Suprapubic skin (tissue), 4 donors: ENCODE measurements at places on chromosomes 16 and 17. TPM values are rescaled to one million over a fixed set of nuclear protein-coding genes. Genes with fewer than 3 reads are reported as not detected.

Gene PLXDC1
- 14.1 TPM for total RNA-seq

Gene CHTF8
- 128 TPM for total RNA-seq

Gene LGALS9B
- total RNA-seq: not detected

Gene CEMP1
- not detected for total RNA-seq

Gene SLC5A10
- 1.2 TPM for total RNA-seq

Gene SEPTIN1
- total RNA-seq: 1.3 TPM

Gene TNS4
- 1,171 TPM for total RNA-seq

Gene CIITA
- total RNA-seq: 35.2 TPM

Gene SNRNP25
- 21.7 TPM for total RNA-seq

Gene KRT25
- total RNA-seq: 145 TPM

DNA sequence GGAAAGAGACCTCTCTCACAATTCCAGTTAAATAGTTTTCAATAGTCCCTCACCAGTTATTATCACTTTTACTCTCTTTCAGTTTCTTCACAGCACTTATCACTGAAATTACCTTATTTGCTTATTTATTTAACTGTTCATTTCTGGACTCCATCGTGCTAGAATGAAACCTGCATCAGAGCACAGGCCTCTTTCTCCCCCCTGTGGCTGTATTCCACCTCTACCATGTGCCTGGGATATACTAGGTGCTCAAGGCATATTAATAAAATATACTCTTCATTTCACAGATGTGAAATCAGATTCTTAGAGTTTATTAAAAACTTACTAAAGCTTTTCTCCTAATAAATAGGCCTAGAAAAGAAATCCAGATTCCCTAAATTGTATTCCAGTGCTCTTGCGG, 308.9 kb upstream of the MON1B start:
- H3K4me3 ChIP-seq: no peak overlapping the region
- no peaks in the 10 kb centered on the region for H3K4me1 ChIP-seq
- no peak for DNase-seq
- H3K36me3 ChIP-seq: no peaks in the 10 kb centered on the region
- H3K27me3 ChIP-seq: no peaks in the 10 kb centered on the region

DNA sequence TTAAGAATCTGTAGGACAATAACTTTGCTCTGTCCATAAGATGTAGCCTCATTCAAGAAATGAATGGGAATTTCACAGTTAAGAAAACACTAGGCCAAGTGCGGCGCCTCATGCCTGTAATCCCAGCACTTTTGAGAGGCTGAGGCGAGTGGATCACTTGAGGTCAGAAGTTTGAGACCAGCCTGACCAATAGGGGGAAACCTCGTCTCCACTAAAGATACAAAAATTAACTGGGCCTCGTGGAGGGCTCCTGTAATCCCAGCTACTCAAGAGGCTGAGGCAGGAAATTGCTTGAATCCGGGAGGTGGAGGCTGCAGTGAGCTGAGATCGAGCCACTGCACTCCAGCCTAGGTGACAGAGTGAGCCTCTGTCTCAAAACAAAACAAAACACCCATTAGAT, 19.9 kb upstream of the RSL1D1 start:
- DNase-seq: no peak
- peaks cover 57% of the 10 kb centered on the region for H3K36me3 ChIP-seq
- H3K4me1 ChIP-seq: no peaks in the 10 kb centered on the region
- H3K27ac ChIP-seq: no peak overlapping the region
- H3K4me3 ChIP-seq: no peak overlapping the region

GRCh38 chr16:27378871-27379481, 23.0 kb upstream of the IL21R start:
- H3K4me3 ChIP-seq: no peak overlapping the region
- no peak overlapping the region for H3K27ac ChIP-seq
- peaks cover 5% of the 10 kb centered on the region for H3K4me1 ChIP-seq
- no peaks in the 10 kb centered on the region for H3K36me3 ChIP-seq
- H3K27me3 ChIP-seq: no peaks in the 10 kb centered on the region

GRCh38 chr17:62714016-62714777, 86.7 kb downstream of the MRC2 start:
- no peak overlapping the region for H3K4me3 ChIP-seq
- no peaks in the 10 kb centered on the region for H3K4me1 ChIP-seq
- H3K27me3 ChIP-seq: no peaks in the 10 kb centered on the region
- no peak for DNase-seq

- no peaks in the 10 kb centered on the region for H3K36me3 ChIP-seq
- H3K27ac ChIP-seq: peak overlapping the region; percentile 63
- H3K27me3 ChIP-seq: no peaks in the 10 kb centered on the region
- peak overlapping the region; percentile 9 for H3K4me3 ChIP-seq
- peak; percentile 55 for DNase-seq
- peaks cover 37% of the 10 kb centered on the region for H3K4me1 ChIP-seq
Measured at GRCh38 chr17:17445296-17445924, 31.4 kb upstream of the MED9 start.

GRCh38 chr17:15412606-15413005, 54.8 kb downstream of the CDRT4 start:
- peak overlapping the region; percentile 80 for H3K27ac ChIP-seq
- H3K4me1 ChIP-seq: peaks cover 46% of the 10 kb centered on the region
- H3K36me3 ChIP-seq: no peaks in the 10 kb centered on the region
- H3K4me3 ChIP-seq: no peak overlapping the region

DNA sequence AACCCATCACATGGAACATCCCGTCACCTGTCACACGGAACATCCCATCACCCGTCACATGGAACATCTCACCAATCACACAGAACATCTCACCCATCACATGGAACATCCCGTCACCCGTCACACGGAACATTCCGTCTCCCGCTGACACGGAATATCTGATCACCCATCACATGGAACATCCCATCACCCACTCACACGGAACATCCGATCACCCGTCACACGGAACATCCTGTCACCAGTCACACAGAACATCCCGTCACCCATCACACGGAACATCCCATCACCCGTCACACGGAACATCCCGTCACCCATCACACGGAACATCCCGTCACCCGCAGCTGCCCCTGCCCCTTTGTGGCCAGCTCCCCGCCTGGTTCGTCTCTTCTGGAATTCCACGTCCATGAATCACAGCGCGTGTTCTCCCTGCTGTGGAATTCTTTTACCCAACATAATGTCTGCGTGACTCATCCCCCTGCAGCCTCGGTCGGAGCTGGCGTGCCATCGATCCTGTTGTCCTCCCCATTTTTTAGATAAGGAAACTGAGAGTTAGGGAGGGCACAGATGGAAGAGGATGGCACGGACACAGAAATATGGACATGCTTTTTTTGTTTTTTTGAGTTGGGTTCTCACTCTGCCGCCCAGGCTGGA, 5.6 kb downstream of the CPNE7 start:
- no peaks in the 10 kb centered on the region for H3K36me3 ChIP-seq
- H3K27me3 ChIP-seq: peaks cover 10% of the 10 kb centered on the region
- peaks cover 16% of the 10 kb centered on the region for H3K4me1 ChIP-seq
- H3K4me3 ChIP-seq: no peak overlapping the region
- no peak overlapping the region for H3K27ac ChIP-seq

DNA sequence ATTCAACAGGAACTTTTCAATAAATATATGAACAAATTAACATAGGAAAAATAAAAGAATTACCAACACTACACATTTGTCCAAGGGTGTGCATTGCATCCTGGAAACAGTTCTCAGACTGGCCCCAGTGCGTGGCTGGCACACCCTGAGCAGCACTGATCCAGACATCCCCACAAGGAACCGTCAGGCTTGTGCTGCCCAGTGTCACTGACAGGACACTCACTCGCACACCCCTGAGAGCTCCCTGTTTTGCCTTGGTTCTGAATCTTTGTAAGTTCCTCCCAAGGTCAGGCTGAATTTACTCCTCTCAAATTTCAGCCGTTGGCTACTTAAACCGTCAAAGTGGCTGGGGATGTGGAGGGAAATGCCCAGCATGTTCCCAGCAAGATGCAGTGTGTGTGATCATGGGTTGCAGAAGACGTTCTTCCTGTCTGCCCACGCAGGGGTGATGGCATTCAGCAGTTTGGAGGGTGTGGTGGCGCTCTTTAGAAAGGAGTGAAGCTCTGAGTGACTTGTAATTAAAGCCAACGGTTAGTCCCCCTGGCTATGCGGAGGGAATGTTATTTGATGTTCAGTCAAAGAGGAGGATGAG, 1.7 kb downstream of the MT2A start:
- peak overlapping the region; percentile 73 for H3K4me3 ChIP-seq
- H3K27me3 ChIP-seq: no peaks in the 10 kb centered on the region
- H3K27ac ChIP-seq: peak overlapping the region; percentile 96

DNA sequence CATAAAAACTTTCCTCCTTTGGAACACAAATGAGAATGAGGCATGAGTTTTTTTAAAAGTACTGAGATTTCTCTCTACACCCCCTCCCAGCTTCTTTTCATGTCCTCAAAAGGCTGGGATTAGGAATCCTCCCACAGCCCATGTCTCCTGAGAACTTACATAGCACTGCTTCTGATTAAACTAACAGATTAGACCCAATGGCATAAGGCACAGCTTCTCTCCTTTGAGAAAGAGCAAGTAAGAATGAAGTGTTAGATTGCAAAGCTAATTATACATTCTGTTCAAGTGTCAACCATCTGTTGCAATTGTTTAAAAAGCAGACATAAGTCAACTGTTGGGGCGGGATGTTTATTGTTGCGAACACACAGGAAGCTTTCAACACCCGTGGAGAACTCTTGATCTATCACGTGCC, 715.1 kb downstream of the CDH11 start:
- peaks cover 4% of the 10 kb centered on the region for H3K4me1 ChIP-seq
- H3K36me3 ChIP-seq: no peaks in the 10 kb centered on the region
- H3K4me3 ChIP-seq: no peak overlapping the region
- H3K27me3 ChIP-seq: no peaks in the 10 kb centered on the region
- DNase-seq: no peak

- H3K4me1 ChIP-seq: no peaks in the 10 kb centered on the region
- no peak overlapping the region for H3K27ac ChIP-seq
- no peak for DNase-seq
Measured at GRCh38 chr16:11155284-11155806, 100.7 kb downstream of the SOCS1 start.

DNA sequence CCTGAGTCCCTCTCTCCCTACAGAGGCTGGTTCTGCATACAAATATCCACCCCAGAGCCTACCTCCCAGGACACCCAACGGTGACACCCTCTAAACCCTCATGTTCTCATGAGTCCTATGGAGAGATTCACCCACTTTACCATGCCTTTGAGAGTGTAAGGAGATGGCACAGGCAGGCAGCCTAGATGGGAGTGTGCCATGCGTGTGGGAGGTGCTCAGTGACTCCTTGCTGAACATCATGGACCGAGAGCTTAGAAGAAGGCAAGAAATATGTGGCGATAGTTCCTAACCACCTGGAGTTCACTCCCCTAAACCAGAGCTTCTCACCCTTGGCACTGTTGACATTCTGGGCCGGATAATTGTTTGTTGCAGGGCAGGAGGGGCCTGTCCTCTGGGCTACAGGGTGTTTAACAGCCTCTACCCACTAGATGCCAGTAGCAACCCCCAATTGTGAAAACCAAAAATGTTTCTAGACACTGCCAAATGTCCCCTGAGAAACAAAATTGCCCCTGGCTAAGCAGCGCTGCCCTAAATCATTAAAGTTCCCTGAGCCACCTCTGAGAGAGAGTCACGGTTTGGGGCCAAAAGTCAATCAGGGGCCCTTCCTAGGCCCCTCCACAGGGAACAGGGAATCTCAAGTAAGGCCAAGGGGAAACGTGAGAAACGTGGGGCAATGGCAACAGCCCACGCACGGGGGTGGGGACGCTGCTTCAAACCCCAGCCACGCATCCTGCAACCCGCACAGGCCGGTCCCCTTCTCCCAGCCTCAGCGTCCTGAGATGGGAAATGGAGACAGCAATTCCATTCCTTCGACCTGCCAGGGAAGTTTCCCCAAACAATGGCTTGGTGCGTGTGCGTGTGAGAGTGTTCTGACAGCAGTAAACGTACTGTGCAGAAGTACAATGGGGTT, 66.8 kb downstream of the C16orf78 start:
- DNase-seq: peak; percentile 24
- H3K27me3 ChIP-seq: peaks cover 12% of the 10 kb centered on the region
- no peaks in the 10 kb centered on the region for H3K36me3 ChIP-seq
- no peak overlapping the region for H3K4me3 ChIP-seq
- no peak overlapping the region for H3K27ac ChIP-seq

DNA sequence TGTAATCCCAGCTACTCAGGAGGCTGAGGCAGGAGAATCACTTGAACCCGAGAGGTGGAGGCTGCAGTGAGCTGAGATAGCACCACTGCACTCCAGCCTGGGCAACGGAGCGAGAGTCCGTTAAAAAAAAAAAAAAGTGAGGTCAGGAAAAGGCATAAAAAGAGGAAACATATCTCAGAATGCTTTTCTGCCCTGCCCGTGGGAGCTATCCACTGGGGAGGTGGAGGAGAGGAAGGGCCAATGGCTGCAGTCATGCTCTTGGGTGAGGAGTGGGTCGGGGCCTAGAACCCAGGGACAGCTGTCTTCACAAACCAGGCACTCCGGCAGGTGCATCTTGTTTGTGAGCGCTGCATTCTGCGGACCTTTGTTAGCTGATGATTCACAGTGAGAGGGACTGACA, 60.0 kb upstream of the CDC42EP4 start:
- H3K4me3 ChIP-seq: no peak overlapping the region
- no peak for DNase-seq
- no peaks in the 10 kb centered on the region for H3K4me1 ChIP-seq
- no peaks in the 10 kb centered on the region for H3K36me3 ChIP-seq
- H3K27me3 ChIP-seq: no peaks in the 10 kb centered on the region

GRCh38 chr16:951660-952301, 19.0 kb downstream of the LMF1 start:
- no peak overlapping the region for H3K27ac ChIP-seq
- H3K4me3 ChIP-seq: no peak overlapping the region
- no peaks in the 10 kb centered on the region for H3K27me3 ChIP-seq
- no peak for DNase-seq
- H3K36me3 ChIP-seq: peaks cover 24% of the 10 kb centered on the region

GRCh38 chr17:34820248-34820801, 140.9 kb downstream of the CCT6B start:
- DNase-seq: no peak
- H3K4me1 ChIP-seq: no peaks in the 10 kb centered on the region
- no peak overlapping the region for H3K4me3 ChIP-seq

DNA sequence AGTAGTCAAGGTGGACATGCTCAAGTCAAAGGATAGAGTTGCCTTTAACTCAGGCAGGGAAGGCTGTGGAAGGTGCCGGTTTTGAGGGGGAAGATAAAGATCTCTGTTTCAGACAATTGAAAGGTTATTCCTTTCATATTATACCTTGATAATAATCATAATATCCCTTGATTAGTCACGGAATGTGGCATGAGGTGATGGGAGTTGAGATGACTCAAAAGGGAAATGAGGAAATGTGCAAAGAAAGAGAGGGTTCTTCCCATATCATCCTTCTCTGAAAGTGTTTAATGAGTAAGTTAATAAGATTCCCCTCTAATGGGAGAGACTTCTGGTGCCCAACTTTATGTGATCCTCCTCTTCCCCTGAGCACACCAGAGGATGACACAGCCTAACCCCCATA, 43.1 kb upstream of the HS3ST2 start:
- peaks cover 4% of the 10 kb centered on the region for H3K27me3 ChIP-seq
- DNase-seq: no peak
- no peak overlapping the region for H3K27ac ChIP-seq
- H3K4me1 ChIP-seq: no peaks in the 10 kb centered on the region
- H3K4me3 ChIP-seq: no peak overlapping the region
- H3K36me3 ChIP-seq: no peaks in the 10 kb centered on the region
